Activated naive CD4-positive, alpha-beta T cell treated with anti-CD3 and anti-CD28 coated beads, Interleukin-2, amount 50 U/mL, for 72 hours (primary cell): ENCODE measurements at places on chromosomes 12 and 14. TPM values are rescaled to one million over a fixed set of nuclear protein-coding genes. Genes with fewer than 3 reads are reported as not detected.

The KRT8 gene
- 0.34 TPM for total RNA-seq

The GPR84 gene
- total RNA-seq = 2.0 TPM

The ACVRL1 gene
- not detected for total RNA-seq

The SIX1 gene
- total RNA-seq = not detected

The RECQL gene
- 126 TPM for total RNA-seq

The FOXA1 gene
- total RNA-seq = not detected

The GPD1 gene
- 0.35 TPM for total RNA-seq

The PTGDR gene
- 0.18 TPM for total RNA-seq

The LRRC9 gene
- total RNA-seq = 0.05 TPM

The IL31 gene
- total RNA-seq = not detected

The HOXC6 gene
- total RNA-seq = not detected

The TAS2R7 gene
- total RNA-seq = not detected

The TPH2 gene
- not detected for total RNA-seq

The CLEC4E gene
- not detected for total RNA-seq
